ENCODE measurements at places on chromosomes 5 and 9.

DNA sequence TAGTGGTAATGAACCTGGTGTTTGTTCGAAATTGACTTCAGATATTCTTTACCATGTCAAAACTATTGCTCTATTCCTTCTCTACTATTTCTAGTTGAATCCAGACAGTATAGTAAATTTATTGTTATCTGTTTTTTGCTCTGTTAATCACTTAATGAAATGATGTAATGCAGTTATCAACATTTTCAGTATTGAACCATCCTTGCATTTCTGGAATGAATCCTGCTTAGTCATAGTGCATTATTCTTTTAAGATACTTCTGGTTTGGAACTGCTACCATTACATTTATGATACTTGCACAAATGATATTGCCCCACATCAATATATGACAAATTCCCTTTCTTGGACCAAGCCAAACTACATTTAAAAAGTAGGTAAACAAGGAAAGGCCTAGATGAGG is 554.0 kb upstream of the KLF4 start:
- DNase-seq = no peak

- no peak for DNase-seq
Measured at GRCh38 chr5:69374911-69375446, 5.4 kb downstream of the RAD17 start.

GRCh38 chr5:124744170-124744971 is 2.1 kb downstream of the ZNF608 start:
- DNase-seq = peak; percentile 64

DNA sequence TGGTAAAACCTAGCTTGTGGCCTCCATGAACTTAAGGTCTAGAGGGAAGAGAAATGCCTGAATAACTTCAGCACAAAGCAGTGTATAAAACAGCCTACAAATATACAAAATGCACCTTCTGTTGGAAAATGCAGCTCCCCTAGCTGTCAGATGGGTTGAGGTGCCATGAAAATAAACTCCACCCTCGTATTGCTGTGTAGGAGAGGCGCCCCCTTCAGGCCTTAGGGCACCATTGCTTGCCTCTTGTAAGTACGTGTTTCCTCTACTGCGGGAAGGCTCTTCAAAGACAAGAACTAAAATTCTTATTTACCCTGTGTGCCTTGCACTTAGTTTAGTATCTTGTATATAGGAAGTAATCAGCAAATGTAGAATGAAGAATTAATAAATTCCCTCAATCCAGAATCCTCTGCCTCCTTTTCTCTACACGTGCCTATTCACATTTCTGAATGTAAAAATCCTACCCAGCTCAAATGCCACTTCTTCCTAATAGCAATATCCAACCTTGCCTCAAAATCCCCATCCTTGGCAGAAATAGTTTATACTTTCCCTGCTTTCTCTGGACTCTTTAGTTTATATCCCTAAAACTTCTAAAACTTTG is 393.7 kb upstream of the PDE4D start:
- peak; percentile 76 for DNase-seq

DNA sequence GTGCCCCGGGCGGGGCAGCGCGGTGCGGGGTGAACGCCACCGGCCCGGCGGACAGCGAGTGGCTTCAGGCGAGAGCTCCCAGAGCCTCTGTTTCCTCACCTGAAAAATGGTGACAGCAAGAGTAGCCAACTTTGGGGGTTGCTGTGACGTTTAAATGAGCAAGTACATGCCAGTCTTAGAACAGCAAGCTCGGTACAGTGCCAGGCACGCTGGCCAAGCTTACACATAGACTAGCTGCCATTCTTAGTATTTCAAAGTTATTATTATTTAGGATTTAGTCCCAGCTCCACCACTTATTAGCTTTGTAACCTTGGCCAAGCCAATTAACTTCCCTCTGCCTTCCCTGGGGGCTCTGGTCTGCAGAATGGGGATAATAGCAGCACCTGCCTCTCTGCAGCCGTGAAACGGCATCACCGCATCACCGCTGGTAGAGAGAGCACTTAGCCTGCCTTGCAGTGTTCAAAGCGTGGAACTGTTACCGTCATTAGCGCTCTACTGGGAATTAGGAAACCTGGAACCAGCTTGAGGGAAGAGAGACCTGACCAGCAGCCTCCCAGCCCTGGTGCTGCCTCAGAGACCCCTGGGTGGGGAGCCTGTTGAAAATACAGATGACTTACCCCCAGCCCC is at the start of gene C9orf50:
Gene C9orf50, minus strand, starts transcription at position 433 of the 627 bp plus-strand sequence. CDS start 527 bp downstream, outside the sequence.
- no peak for DNase-seq
